ENCODE measurements at places on chromosomes 3 and 15.
A peak's percentile ranks its signal among the peaks of the same experiment; 100 is the strongest.

DNA sequence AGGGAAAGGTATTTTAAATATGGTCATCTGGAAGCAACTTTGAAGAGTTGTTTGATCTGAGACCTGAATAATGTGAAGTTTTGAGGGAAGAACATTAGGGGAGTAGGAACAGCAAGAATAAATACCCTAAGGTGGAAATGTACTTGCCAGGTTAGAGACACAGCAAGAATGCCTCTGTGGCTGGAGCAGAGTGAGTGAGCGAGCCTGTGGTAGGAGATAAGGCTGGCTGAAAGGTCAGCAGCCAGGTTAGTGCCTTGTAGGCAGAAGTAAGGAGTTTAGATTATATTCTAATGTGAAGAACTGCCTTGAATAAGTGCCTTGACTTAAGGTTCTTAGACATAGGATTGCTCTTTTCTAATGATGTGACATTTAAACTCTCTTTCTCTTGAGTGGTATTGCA lies 18.3 kb downstream of the LRRC49 start:
- no peak for DNase-seq

- no peak for DNase-seq
Observed at GRCh38 chr3:37991823-37992222, 1.2 kb downstream of the VILL start.

- no peak for DNase-seq
Observed at GRCh38 chr3:194262176-194262924, 88.8 kb downstream of the CPN2 start.

- no peak for DNase-seq
Observed at GRCh38 chr3:131151-131888, 65.2 kb upstream of the CHL1 start.

DNA sequence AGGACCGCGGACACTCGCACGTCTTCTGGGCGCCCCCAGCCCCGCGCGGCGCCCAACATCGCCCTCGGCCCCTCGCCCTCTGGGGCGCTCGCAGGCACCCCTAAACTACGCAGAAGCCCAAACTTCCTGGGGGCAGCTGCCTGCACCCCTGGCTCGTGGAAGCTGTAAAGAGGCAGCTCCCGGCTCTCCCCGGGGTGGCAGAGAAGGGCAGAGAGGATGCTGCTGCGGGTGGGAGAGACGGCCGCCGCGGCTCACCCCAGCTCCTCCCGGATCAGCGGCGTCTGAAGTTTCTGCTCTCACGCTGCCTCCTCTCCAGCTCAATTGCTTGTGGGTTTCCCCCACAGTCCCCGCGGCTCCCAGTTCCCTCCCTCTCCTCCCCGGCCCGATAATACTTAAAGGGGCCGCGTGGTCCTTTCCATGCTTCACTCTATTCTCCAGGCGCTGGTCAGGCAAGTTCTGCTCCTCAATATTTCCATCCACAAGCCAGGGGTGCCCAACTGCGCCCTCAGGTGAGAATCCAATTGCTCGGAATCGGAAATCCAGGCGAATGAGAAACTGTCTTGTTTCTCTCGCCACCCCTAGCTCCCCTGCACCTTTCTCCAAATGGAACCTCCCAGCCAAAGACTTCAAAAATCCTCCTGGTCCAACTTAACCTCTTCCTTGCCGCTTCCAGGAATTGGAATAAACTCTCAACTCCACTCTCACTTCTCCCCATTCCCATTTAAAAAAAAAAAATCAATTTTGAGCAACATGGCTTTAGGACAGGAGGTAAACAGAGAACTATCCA lies 748.5 kb downstream of the ROBO1 start:
- DNase-seq = peak; percentile 5

- DNase-seq = no peak
Observed at GRCh38 chr15:29889542-29890329, 67.5 kb upstream of the TJP1 start.

- no peak for DNase-seq
Observed at GRCh38 chr3:14617508-14618023, 34.0 kb upstream of the CCDC174 start.

DNA sequence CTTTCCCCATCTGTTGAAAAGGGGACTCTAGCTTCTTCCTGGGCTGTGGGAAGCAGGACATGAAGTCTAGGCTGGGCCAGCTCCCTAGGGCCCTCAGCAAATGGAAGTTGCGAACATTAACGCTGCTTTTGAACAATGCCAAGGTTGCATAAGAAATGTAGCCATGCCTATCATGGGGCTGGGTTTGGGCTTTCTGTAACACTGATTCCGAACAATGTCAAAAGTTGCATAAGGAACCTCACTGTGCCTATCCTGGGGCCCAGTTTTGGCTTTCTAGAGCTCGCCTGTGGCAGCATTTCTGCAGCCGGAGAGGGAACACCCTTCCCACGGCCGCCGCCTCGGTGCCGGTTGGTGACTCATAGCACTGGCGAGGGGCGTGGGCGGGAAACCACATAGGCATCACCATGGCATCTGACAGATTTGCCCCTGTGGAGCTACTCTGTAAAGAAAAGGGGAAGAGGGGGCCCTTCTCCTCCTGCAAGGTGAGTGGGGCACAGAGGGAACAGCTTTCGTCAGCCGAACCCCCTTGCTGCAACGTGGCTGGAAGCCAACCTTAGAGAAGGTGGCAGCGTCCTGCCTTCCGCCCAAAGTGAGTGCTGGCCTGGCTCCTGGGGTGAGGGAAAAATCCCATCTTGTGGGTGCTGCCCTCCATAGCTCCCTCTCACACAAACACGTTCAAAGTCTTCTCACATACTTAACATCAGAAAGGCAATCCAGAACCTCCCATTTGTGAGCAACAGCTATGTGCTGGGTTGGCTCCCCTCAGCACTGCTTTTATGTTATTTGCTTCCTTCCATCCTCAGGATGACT lies 46.6 kb upstream of the ATP2B2 start:
- DNase-seq = no peak

DNA sequence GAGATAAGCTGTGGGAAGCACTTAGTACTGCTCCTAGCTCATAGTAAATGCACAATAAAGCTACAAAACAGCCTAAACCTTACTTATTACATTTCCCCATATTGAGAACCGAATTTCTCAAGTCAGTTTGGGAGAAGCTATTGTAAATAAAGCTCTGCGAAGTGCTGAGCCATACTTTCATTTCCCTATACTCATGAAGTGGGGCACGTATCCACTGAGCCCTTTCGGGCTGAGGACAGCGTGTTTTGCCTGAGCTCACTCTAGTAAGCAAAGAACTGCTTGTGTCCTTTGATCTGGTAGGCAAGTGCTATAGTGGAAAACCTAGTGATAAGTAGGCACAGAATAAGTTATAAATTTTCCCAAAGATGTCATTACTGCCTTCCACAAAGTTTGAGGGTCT lies 165.0 kb downstream of the RSL24D1 start:
- DNase-seq = no peak

All from trophoblast cell (in vitro differentiated cells and primary cell).